ENCODE measurements at places on chromosomes 3 and 15.

DNA sequence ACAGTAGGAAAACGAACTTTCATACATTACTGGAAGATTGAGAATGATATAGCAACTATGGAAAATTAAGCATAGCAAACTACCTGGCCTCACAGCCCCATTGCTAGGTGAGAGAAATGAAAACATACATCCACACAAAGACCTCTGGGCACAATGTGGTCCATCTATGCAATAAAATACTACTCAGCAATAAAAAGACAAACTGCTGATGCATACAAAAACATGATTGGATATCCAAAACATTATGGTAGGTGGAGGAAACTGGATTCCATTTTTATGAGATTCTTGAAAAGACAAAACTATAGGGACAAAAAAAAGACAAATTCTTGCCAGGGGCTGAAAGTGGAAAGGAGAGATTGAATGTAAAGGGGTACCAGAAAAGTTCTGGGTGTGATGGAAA lies 308.8 kb downstream of the OCA2 start:
- DNase-seq, result no peak

GRCh38 chr15:60480888-60481287 lies 1.9 kb upstream of the ICE2 start:
- no peak for DNase-seq

DNA sequence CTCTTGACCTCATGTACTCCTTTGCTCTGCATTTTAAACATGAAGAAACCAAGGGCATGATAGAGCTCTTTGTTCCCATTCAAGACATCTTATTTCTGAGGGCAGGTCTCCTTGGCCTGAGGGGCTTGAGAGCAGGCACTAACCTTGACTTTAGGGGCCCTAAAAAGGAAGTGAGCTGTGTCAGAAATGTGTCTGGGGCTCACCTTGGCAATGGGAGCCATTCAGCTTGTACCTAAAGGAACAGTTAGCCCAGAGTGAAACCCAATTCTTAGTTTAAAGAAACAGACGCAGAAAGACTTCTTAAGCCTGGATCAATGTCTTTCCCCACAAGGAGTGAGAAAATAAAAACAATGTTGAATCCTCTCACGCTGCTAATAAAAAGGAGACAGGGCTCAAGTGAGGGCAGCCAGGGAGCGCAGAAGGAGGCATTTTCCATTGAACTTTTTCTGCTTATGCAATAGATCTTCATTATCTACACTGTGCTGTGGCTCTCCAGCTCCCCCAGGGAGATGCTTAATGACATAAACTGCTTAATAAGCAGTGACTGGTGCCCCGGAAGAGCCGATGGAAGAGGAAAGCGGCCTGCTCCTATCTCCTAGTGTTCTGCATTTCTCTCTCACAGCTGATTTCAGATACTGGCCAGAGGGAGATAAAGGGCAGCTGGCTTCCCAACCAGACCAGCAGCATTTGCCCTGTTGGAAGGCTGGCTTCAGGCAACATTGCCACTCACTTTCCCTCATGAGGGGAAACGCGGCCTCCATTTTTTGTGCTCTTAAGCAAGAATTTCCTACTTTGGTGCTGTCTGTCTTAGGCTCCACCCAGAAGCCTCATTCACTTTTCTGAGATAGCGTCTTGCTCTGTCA lies 152.0 kb downstream of the OPA1 start:
- DNase-seq, result no peak

GRCh38 chr15:36769098-36769497 lies 189.7 kb downstream of the CDIN1 start:
- no peak for DNase-seq

DNA sequence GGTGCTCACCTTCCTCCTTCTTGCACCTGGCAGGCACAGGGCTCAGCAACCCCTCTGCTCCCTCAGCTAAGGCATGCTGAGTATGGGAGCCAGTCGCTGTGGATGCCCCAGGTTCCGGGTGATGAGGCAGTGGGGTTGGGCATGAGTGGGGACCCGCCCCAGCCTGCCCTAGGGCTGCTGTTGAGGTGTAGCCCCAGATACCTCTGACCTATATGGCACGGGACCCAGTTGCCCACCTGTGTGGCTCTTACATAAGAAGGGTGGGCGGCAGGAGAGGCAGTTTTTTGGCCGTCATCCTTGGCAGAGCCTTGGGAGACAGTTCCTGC lies 21.0 kb downstream of the ACSBG1 start:
- DNase-seq, result no peak

GRCh38 chr3:102374863-102375634 lies 59.8 kb upstream of the ZPLD1 start:
- no peak for DNase-seq

DNA sequence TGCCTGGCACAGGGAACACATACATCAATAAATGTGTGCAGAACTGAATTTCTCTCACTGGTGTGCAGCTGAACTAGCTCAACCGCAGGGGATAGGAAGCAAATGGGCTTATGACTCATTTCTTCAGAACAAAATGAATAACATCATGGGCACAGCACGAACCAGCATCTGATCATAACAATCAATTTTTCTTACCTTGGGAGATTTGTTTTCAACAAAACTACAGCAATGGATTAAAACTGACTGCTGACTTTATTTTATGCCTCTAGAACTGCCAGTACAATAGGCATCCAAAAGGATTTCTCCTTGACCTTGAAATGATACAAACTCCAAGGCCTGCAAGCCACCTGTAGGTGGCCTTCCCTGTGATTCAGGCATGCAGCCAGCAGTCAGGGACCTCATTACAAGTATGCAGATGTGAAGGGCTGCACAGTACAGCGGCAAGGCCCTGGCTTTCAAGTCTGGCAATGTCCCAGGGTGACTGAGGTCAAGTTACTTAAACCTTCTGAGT lies 26.1 kb downstream of the TAMM41 start:
- DNase-seq, result no peak

DNA sequence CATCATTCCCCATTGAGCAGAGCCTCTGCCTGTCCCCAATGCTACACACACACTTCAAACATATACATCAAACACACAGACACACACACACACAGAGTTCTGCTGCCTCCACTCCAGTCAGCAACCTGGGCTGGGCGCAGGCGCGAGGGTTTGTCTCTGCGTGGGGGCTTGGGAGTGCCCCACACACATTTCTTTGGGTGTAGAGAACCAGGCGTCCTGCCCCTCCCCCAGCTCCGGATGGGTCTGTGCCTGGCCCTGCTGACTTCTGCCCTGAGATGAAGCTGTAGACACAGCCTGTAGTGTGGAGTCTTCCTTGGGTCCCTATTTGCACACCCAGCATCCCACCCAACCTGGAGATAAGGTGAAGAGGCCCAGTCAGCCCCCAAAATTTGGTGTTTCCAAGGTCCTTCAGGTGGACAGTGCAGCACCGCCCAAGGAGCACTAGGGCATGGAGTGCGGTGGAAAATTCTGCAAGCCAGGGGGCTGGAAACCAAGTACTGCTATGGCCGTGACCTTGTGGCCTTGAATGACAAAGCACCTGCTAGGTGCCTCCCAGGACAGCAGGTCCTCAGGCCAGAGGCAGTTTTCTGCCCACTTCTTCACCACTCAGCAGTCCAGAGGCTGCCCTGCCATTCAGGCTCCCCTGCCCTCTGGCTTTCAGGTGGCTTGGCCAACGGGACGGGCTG lies 26.8 kb downstream of the FBXW12 start:
- DNase-seq, result no peak

- DNase-seq, result no peak
Measured at GRCh38 chr3:41364736-41365135, 165.4 kb downstream of the CTNNB1 start.

DNA sequence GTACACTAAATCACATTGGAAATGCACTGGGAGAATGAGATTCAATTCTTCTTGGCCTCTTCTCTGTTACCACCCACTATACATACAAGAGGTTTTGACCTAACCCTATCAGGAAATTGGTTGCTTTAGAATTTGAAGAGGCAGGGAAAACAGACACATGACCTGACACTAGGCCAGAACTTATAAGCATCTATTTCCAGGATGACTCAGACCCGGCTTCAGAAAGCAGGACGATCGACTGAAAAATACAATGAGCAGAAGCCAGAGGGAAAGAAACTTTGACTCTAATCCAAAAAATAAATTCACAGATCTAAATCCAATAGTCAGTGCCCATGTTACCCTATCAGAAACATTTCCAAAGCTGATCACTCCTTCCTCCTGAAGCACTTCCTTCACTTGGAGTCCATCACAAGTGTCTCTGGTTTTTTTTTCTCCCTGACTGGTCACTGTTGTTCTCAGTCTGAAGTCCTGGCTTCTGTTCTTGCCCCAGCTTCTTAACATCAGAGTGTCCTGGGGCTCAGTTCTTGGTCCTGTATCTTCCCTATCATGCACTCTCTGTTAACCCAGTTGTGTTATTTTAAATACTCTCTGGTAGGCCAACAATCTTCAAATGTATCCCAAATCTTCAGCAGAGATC lies 133.6 kb downstream of the P2RY1 start:
- no peak for DNase-seq

DNA sequence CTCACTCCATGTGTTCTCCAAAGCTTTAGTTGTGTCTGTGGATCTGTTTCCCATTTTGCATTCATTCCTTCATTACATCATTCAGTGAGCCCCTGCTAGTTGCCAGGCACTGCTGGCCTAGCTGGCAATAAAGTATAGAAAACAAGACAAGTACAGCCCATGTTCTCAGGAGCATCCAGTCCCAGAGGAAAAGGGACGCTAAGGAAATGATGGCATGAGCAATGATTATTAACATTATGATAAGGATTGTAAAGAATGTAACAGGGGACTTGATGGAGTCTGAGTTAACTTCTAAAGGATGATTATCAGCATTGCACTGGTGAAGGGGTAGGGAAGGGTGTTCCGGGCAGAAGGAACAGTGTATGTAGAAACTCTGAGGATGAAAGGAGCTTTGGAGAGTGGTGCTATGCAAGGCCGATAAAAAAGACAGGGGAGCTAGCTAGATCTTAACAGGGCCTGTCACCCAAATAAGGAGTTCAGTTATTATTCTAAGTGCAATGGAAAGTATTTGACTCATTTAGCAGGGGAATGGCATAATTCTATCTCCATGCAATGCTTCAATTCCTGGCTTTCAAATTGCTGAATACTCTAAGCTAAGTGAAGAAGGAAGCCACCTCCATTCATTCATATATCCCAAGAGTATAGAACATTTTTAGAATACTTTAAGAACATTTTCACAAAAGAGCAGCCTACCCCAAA lies 258.2 kb upstream of the STT3B start:
- DNase-seq, result no peak

DNA sequence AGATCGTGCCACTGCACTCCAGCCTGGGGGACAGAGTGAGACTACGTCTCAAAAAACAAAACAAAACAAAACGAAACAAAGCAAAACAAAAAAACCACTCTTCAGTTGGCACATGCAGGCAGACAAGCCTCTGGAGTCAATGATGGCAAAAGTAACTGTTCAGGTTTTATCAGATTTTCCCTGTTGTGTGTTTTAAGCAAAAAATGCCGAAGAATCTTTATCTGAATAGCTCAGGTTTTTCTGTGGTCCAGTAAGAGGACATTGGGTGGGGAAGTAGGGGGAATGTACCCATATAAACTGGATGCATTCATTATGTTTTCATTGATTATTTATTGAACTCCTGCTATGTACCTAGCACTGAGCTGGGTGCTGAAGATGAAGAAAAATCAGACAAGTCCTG lies 20.8 kb upstream of the BCL2A1 start:
- DNase-seq, result no peak

DNA sequence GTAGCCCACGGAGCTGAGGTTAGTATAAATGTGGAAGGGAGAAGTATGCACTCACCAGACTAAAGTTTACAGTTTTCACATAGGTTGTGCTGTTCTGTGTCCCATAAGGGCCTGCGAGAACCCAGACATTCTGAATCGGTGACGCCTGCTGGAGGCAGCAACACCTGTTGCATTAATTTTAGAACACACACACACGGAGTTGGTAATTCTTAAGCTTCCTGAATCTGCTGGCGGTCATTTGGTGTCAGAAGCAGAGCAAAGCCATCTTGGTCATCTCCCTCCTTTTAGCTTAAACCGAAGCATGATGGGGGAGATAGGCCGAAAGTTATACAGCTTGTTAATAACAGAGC lies 41.1 kb upstream of the AP3B2 start:
- DNase-seq, result no peak

DNA sequence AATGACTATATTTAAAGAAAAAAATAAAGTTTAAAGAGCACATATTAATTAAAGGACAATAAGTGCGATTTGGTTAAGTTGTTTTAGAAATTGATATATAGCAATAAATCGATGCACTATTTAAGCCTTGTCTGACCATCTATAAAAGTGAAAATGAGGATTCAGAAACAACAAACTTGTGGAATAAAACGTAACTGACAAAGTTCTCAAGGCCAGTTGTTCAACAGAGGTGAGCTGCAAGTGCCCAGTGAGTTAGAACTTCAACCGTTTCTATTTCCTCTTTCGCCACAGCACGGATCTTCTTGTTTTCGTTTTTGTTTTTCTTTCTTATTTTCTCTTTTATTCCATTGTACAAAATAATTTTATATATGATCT lies 724.9 kb upstream of the ARRDC4 start:
- no peak for DNase-seq

DNA sequence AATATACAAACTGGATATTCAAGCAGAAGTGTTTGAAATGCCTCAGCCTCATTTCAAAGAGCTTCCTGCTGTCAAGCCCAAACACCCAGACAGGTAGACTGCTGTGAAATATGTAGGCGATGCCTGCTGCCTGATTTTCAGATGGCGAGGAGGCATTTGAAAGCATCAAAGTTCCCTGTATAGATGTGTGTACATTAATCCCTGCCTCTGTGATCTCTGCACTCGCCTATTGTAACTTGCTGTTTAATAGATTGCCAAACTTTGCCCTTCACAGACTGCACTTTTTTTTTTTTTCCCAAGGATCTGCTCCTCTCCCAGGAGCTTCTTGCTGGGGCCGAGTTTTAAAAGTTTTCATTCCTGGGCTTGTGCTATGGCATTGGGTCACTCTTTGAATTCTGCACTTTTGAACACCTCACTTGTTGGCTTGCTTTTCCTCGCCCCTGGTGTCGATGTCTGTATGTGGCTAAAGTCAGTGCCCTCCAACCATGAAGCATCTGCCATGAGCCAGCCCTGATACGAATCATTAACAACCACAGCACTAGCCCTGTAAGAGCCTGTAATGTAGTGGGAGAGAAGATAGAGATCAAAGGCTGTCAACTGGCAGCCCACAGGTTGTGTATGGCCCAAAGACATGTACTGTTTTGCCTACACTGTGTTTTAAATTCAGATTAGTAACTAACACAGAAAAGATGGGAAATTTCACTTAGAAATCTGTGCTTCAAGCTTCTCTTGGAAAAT lies 287.6 kb upstream of the ICE2 start:
- no peak for DNase-seq

GRCh38 chr3:54563501-54564200 lies 364.2 kb downstream of the LRTM1 start:
- no peak for DNase-seq

- no peak for DNase-seq
Measured at GRCh38 chr15:42404461-42405235, 45.3 kb downstream of the CAPN3 start.

GRCh38 chr3:129942296-129942695 lies 32.2 kb upstream of the TRH start:
- DNase-seq, result peak; percentile 78

- no peak for DNase-seq
Measured at GRCh38 chr3:126858401-126858800, 124.5 kb upstream of the PLXNA1 start.

GRCh38 chr3:184663356-184663755 lies 48.5 kb downstream of the MAGEF1 start:
- no peak for DNase-seq

GRCh38 chr3:105790534-105790933 lies 78.3 kb downstream of the CBLB start:
- DNase-seq, result no peak

GRCh38 chr3:110738531-110738930 lies 333.1 kb upstream of the NECTIN3 start:
- DNase-seq, result no peak

All from aorta (tissue), 5 donors.